ENCODE measurements at places on chromosomes 7 and 10. TPM values are rescaled to one million over a fixed set of nuclear protein-coding genes. Genes with fewer than 3 reads are reported as not detected.

The EPHA1 gene
- total RNA-seq, result not detected

The TDRD1 gene
- total RNA-seq, result not detected

The MMP21 gene
- not detected for total RNA-seq

The GPER1 gene
- 8.9 TPM for total RNA-seq

The PLEKHS1 gene
- total RNA-seq, result 0.17 TPM

All from subcutaneous adipose tissue (tissue), 4 donors.